ENCODE measurements at places on chromosomes 2 and 18.

DNA sequence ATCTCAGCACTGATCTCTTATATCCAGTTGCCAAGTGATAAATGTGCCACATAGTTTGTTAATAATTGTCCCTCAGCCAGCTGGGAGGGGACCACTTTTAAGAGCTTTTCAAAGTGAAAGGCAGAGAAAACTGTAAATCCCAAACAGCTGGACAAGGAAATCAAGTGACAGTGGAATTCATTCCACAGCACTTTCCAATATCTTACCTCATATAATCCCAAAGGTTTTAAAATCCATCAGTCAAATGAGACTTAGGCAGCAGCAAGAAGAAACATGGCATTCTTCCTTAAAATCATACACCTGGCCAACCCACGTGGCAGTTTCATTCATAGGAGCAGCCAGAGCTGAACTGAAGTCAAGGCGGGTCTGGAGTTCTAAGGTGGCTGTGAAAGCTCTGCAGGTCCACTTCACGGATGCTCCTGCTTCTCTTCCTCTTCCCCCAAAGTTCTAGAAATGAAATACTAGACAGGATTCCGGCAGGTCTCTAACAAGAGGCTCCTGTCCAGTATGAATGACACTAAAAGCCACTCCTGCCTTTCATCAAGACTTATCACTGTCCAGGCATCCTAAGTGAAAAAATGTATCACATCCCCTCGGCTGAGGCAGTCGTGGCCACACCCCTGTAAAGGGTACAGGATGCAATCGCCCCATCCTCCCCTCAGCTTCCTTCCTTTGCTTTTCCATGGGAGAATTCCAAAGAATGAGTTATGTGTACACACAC lies 190.4 kb upstream of the STK17B start:
- DNase-seq: no peak

DNA sequence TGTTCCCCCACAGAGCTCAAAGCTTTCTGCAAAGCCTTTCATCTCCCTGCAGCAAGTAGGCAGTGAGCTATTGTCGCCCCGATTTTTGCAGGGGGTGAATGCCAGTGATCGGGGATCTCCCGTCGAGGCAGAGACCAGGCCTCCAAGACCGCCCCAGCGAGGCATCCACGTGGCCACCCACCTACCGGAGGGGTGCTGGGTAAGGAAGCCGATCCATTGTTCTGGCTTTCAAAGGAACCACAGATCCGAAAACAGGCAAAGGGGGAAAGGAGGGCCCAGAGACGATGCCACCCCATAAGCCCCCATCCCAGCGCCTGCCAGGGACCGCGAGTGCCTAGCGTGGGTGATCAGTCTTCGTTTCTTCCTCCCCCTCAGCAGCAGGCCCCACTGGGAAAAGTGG lies 2.4 kb downstream of the ADRA2B start:
- no peak for DNase-seq

DNA sequence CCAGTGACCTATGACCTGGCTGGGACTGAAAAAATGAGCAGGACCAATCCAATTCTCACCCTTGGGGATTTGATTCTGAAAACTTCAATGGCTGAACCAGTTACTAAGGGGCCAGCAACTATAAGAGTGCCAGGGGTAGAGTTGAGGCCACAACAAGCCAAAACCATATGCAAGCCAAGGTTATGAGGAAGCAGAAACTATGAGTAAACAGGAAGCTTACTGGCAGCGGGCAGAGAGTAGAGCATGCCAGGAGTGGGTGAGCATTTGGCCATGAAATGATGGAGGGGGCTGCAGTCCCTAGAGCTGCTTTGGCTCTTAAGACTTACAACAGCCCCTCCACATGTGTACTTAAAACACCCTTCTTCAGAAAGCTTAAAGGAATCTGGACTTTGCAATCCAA lies 82.4 kb downstream of the RBMS1 start:
- DNase-seq: peak; percentile 46

- DNase-seq: no peak
Measured at GRCh38 chr2:158187908-158188307, 86.2 kb downstream of the UPP2 start.

- DNase-seq: no peak
Measured at GRCh38 chr18:66334534-66334933, 269.4 kb downstream of the CDH19 start.

GRCh38 chr2:219230059-219230540 lies 494 bp downstream of the ANKZF1 start:
- peak; percentile 72 for DNase-seq

DNA sequence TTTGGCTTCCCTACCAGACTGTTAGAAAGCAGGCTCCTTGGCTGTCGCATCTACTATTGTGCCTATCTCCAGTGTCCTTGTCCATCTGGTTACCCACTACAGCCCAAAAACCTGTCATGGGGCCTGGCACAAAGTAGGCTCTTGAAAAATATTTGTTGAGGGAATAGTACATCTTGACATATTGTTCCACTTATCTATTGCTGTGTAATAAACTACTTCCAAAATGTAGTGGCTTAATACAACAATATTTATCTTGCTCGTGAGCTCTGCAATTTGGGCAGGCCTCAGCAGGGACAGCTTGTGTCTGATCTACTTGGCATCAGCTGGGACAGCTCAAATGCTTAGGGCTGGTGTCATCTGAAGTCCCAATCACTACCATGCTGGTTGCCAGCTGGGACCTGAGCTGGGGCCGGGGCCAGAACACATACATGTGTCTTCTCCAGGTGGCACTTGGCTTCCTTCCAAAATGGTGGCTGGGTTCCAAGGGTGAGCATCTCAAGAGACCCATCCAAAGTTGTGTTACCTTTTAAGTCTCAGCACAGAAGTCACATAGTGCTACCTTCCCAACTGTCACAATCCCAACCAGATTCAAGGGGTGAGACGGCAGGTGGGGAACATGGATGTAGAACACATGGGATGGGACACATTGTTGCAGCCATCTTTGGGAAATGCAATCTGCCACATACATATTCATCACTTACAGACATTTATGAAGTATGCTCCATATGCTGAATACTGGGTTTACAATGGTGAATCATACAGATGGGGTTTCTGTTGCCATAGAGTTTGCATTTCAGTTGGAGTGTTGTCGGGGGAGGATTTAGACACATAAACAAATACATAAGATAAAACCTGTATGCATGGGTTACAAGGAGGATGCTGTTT lies 134.2 kb downstream of the FOXI3 start:
- no peak for DNase-seq

DNA sequence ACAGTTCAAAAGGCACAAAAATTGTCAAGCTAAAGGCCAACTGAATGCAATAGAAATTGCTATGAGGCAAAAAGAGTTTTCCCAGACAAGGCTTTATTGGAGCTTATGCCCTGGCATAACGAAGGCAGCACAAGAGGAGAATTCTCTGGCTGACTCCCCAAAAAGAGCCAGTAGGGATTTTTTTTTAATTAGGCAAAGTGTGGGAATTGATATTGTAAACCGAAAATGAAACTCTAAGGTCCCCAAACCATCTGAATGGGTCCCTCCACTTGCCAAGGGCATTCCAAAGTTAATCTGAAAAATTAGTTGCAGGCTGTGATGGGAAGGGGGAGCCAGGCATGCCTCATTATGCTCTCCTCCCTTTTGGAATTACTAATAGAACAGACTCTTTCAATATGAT lies 118.9 kb downstream of the SPOPL start:
- DNase-seq: no peak

DNA sequence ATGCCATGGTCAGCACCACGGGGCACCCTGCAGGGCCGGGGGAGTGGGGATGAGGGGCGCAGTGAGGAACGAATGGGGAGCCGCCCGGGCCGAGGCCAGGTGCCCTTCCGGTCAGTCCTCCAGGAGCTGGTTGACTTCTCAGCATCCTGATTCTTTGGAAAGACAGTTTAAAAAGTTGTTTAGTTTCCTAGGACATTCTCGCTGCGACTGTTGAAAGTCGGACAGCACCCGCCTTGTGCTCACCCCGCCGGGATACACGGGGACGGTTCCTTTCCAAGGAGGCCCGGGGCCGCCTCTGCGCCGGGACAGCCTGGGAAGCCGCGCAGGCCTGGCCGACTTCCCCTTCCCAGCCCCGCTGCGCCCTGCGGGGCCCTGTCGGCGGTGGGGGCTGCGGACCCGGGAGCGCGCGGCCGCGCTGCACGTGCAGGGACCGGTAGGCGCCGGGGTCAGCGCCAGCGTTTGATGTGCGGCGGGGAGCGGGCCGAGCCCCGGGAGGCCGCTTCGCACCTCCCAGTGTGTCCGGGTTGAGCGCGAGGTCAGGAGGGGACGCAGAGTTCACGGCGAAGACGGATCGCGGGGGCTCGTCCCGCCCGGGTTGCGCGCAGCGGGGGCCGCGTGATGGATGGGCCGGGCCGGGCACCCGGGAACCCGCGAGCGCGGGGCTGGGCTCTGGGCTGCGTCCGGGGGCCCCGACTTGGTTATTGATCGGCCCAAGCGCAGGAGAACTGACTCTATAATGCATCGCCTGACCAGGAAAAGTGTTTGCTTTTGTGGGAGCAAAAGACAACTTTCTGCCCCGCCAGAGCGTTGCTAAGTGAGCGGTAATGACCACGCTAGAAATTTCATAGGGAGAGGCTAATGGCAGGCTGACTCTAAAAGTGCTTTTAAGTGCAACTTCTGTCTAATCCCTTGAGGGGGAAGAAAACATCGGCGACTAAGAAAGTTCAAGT lies 28.0 kb upstream of the SMIM21 start:
- DNase-seq: peak; percentile 38

- DNase-seq: no peak
Measured at GRCh38 chr2:222561817-222562645, 93.9 kb downstream of the FARSB start.

DNA sequence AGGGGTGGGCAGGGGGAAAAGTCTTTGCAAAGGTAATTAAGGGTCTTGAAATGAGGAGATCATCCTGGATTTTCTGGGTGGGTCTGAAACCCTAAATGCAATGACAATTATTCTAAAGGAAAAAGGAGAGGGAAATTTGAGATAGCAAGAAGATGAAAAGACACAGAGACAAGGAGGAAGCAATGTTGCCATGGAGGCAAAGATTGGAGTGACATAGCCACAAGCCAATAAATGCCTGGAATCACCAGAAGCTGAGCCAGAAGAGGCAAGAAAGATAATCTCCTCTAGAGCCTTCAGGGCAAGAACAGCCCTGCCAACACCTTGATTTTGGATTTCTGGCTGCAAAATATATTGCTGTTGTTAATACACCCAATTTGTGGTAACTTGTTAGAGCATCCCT lies 1246.3 kb upstream of the PIK3C3 start:
- DNase-seq: no peak

DNA sequence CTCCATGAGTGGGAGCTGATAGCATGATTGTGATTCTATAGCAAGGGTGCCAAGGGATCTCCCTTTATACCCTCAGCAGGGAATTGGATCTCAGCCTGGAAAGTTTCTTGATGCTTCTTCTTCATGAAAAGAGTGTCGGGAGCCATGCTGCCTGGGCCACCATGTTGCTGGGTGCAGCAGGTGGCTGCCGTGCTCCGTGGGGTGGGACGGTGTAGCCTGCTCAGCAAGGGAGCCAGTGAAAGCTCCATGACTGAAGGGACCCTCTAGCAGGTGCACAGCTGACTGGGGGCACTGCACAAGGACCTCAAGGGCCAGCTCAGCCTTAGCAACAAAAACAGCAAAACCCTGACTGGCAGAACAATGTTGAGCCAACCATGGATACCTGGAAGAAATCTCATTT lies 368.9 kb upstream of the HS6ST1 start:
- no peak for DNase-seq

GRCh38 chr2:38073211-38074057 lies 2.5 kb downstream of the CYP1B1 start:
- peak; percentile 40 for DNase-seq

GRCh38 chr2:13542642-13543041 lies 825.9 kb downstream of the TRIB2 start:
- no peak for DNase-seq

DNA sequence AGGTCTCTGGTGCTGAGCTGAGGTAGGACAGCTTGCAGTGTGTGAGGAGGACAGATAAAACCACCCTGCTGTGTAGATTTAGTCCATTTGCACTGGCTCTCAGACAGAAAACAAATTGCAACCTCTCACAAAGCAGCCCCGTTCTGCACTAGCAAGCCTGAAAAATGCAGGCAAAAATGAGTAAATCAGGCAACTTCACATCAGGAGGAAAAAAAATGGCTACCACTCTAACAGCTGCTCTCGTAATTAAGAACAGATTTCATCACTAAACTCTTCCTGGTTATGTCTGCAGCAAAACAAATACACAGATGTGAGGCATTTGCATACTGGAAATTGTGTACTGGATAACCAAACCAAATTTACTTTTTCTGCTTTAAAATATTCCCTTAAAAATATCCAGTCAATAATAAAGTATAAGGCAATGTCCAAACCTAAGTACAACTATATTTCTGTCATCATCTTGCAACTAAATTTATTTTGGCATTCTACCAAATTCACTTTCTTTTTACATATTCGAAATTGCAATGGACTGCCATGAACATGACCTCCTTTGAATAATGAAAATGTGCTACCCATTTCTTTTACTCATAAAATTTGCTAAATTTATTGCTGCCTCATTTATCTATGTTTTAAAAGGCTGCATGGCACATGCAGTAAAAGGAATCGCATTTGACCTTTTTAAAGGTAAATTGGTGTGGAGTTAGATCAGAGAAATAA lies 157.4 kb downstream of the AFF3 start:
- DNase-seq: no peak

DNA sequence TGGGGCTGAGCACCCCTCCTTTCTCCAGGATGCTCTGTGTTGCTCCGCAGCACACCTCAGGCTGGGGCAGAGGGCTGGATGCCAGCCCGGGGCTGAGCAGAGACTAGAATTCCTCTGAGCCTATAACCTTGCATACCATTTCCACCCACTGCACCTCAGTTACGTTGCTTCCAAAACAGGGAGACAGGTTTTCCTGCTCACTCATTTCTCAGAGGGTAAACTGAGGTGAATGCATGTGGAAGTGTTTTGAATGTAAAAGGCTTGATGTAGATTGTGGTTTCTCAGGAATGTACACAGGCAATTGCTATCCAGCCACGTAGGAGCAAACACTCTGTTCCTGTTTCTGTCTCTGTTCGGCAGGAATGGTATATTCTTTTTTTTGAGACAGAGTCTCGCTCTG lies 45.3 kb downstream of the EDAR start:
- no peak for DNase-seq

- no peak for DNase-seq
Measured at GRCh38 chr2:2681711-2682251, 350.7 kb upstream of the MYT1L start.

- DNase-seq: no peak
Measured at GRCh38 chr2:241087420-241088268, 14.4 kb downstream of the MTERF4 start.

GRCh38 chr2:111946294-111947114 lies 48.1 kb downstream of the MERTK start:
- DNase-seq: no peak
